ENCODE measurements at places on chromosomes 2 and 18. TPM values are rescaled to one million over a fixed set of nuclear protein-coding genes. Genes with fewer than 3 reads are reported as not detected.

The EPAS1 gene
- total RNA-seq: 257 TPM

The FAM237A gene
- total RNA-seq: not detected

The FHOD3 gene
- total RNA-seq: not detected

The ACVR1 gene
- 20.0 TPM for total RNA-seq

The ASPRV1 gene
- 0.14 TPM for total RNA-seq

The GKN1 gene
- not detected for total RNA-seq

The ALPP gene
- total RNA-seq: not detected

The EMILIN1 gene
- 9.8 TPM for total RNA-seq

The DSG1 gene
- total RNA-seq: not detected

The ASB18 gene
- total RNA-seq: not detected

The CAPN13 gene
- not detected for total RNA-seq

The PPP1R1C gene
- total RNA-seq: 0.53 TPM

The SOCS6 gene
- 28.4 TPM for total RNA-seq

The SLC11A1 gene
- 0.13 TPM for total RNA-seq

The TUBA4B gene
- total RNA-seq: not detected

All from thoracic aorta endothelial cell (primary cell).